Sciatic nerve (tissue), 2 donors: ENCODE measurements at places on chromosomes 13 and 19. TPM values are rescaled to one million over a fixed set of nuclear protein-coding genes. Genes with fewer than 3 reads are reported as not detected.

The SIGLEC8 gene
- 0.49 TPM for total RNA-seq

The SLC7A9 gene
- 0.89 TPM for total RNA-seq

- no peak for DNase-seq
These were observed 18.2 kb upstream of the IGFL1 start for GRCh38 chr19:46211201-46211881.

GRCh38 chr13:53198017-53198416 lies 169.4 kb downstream of the OLFM4 start:
- DNase-seq: no peak

- DNase-seq: no peak
These were observed 88.6 kb downstream of the DPF1 start for GRCh38 chr19:38135150-38135998.
